Stimulated activated CD8-positive, alpha-beta memory T cell treated with anti-CD3 and anti-CD28 coated beads, Interleukin-2, amount 100 ng/mL, for 1 hour (primary cell): ENCODE measurements at places on chromosomes 13 and 19.

- DNase-seq, result no peak
Observed at GRCh38 chr19:17296976-17297375, 6.2 kb downstream of the ABHD8 start.

DNA sequence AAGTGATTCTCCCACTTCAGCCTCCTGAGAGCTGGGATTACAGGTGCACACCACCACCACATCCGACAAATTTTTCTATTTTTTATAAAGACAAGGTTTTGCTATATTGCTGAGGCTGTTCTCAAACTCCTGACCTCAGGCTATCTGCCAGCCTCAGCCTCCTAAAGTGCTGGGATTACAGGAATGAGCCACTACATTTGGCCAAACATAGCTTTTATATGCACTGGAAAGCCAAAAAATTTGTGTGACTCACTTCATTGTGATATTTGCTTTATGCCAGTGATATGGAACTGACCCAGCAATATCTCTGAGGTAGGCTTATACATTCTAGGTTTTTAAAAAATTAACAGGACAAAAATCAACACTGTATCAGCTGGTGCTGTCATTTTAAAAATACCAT, 26.8 kb upstream of the ACOD1 start:
- DNase-seq, result no peak

- DNase-seq, result no peak
Observed at GRCh38 chr13:43373400-43373799, 350.0 kb downstream of the DNAJC15 start.

DNA sequence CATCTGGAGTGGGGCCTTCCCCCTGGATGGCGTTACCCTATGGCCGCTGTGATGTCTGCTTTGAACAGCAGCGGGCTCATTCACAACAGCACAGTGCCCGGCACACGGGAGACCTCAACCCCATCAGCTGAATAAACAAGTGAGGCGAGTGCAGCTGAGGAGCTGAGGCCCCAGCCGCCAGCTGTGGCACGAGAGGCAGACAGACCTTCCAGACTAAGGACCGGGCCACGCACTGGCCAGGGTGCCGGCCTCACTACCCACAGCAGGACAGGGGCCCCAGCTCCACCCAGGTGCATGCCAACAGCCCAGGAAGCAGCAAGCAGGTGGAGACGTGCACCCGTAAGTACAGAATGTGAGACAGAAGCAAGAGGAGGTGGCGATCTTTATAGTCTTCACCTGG, 39.6 kb downstream of the STK24 start:
- DNase-seq, result no peak

DNA sequence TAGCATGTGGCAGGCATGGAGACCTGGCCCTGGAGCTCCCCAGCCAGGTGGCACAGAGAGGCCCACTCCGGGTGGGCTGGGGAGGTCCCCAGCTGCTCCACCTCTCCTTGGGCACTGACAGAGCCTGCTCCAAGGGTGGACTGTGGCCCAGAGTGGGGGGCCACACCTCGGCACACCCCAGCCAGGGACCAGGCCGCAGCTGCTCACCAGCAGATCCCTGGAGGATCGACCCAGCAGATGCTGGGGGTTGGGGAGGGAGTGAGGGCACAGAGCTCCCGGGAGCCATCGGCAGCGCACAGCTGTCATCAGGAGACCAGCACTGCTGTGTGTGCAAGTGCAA, 72.0 kb upstream of the KCTD15 start:
- no peak for DNase-seq

GRCh38 chr13:41354416-41354815, 43.3 kb downstream of the NAA16 start:
- DNase-seq, result no peak

DNA sequence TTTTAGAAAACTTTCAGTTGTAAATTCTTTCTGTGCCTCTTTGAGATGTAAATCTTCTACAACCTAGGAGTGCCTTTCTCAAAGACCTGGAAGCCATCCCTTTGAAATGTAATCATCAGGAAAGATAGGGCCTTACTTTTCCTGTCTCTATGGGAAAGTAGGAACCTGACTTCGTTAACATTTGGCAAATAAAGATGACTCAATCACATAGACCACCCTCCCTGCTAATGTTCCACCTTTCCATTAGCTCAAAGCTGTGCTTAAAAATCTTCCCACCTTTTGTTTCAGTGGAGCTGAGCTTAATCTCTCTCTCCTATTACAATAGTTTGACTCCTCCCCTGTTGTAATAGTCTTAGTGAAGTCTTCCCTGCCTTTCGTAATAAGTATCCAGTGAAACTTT, 247.7 kb downstream of the OLFM4 start:
- no peak for DNase-seq

DNA sequence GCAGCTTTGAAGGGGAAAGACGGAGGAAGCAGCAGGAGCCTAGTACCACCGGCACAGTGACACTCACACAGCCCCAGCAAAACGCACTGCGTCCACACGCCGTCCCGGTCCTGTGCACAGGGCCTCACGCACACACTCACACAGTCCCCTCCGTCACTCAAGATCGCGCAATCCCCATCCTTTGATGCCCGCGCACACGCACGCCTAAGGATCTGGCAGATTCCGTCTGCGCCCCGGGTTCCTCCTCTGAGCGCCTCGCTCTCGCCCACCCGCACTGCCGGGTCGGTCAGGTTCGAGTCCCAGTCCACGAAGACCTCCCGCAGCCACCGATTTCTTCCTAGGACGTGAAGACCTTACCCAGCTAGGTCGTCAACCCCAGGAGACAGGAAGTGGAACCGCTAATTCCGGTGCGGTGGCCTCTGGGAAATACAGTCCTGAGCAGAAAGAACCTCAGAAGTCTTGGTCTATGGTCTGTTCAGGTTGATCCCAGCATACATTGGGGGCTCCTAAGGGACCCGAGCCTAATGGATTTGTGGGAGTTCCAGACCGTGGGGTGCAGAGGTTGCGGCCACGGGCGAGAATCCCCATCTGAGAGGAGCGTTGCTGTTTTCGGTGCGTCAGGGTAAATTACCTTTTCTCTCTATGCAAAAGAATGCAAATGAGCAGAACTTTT, at the start of gene ZNF780B:
Gene ZNF780B, minus strand, starts transcription at position 400 of the 673 bp plus-strand sequence. CDS start 5,899 bp downstream, outside the sequence.
- peak; percentile 49 for DNase-seq

- no peak for DNase-seq
Observed at GRCh38 chr13:19881641-19882040, 18.2 kb upstream of the ZMYM5 start.

DNA sequence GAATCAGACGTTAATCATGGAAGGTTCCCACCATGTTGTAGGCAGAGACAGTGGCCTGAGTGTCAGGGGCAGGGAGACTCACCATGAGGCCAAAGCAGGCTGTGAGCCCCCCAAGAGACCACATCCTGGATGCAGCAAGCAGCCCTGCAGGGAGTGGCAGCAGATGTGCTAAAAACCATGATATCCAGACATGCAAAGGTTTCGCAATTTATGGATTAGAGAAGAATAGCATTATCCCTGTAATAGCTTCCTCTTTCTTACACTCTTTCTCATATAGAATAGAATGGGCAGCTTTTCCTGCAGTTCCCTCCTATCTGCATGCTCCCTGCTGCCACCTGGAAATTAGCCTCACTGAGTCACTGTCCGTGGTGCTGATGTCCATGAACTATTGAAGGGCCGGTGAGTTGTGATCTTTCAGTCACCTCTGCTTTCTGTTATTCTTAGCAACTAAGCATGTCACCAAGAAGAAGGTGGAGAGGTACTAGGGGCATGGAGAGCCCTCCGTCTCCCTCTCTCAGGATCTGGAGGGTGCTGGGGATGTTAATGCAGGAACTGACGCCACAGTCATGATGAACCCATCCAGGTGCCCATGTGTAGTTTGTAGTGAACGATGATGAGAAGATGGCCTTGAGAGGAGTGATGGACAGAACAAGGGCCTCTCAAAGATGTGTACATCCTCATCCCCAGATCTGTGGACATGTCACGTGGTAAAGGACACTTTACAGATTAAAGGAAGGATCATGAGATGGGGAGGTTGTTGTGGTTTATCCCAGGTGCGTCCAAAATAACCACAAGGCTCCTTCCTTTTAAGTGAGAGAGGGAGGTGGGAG, 9.9 kb downstream of the CEACAM4 start:
- no peak for DNase-seq
